ENCODE measurements at places on chromosomes 5 and 9.

GRCh38 chr5:131939690-131940345, 5.6 kb downstream of the MEIKIN start:
- no peak for DNase-seq

DNA sequence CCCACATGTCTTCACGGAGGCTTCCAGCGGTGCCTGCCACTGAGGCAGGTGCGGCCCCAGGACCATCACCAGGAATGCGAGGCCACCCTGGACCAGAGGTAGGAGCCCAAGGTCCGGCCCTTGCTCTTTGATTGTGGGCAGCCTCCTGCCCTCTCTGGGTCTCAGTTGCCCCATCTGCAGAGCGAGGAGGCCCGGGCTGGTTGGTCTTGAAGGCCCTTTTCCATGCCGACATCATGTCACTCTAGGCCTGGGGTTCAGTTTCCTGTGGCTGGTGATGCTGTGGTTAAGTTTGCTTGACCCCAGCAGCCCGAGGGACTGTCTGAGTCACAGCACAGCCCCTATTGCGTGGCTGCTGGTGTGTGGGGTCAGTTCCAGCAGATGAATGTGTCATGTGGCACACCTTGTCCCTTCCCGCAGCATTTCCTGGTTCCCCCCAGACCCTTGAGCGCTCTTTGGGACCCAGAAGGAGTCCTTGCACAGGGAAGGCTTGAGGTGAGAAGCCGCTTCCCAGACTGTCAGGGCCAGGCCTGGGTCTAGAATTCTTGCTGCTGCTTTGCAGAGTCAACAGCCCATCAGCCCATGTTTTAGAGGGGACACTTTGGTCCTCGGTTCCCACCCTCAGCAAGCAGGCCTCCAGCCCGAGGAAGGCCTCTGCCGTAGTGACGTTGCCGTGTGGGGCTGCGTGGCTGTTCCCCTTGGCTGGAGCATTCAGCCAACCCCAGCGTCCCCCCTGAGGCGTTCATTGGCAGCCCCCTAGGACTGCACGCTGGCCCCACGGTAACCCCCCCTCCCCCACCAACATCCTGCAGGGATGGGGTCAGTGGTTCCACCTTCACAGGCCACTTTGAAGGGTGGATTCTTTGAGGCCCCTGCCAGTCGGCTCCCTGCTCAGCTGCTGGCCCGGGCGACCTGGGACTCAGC, 31.0 kb upstream of the HMCN2 start:
- DNase-seq, result no peak

DNA sequence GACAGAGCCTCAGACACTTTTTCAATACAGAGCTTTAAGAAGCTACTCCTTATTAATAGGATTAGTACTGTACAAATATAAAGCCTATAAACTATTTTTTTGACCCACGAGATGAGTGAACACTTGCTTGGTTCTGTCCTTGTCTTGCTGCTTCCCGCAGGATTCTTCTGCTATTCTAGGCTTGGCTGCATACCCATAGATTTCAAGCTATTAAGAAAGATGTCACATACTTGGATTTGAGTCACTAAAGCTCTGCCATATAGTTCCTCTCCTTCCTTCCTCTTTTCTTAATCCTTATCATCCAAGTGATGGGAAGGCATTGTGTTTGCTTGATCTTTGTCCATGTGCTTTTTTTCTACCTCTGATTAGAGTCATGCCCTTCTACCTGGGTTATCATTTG, 361.2 kb upstream of the TRPC7 start:
- no peak for DNase-seq

DNA sequence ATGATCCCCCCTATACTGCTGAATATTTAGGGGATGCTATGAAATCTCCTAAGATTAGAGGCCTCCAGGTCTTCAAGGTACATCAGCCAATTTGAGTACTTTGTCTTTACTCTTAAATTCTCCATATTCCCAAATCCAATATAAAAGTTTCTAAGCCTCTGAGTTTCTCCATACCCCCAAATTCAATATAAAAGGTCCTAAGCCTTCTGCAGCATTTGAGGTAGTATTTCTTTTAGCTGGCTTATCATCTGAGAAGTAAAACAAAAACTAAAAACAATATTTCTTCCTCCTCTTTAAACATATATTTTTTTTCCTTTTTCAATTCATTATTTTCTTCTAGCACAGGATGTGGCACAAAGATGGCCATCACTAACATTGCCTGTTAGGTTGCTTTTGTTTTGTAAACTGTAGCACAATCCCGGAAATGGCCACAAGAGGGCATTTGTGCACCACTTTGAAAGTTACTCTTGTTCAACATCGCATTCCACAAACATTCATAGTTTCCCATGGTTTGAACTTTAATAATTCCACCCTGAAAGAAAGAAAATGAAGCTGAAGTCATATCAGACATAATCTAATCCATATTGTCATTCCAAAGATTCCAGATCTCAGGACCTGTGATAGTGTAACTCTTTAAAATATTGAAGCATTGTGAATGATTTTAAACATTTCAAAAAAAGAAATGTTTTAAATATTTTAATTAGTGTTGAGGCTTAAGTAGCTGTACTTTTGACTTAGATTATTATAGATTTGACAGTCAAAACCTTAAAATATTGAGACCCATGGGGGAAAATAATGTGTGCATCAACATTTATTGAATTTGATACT, 21.0 kb upstream of the SCGB3A2 start:
- DNase-seq, result no peak

DNA sequence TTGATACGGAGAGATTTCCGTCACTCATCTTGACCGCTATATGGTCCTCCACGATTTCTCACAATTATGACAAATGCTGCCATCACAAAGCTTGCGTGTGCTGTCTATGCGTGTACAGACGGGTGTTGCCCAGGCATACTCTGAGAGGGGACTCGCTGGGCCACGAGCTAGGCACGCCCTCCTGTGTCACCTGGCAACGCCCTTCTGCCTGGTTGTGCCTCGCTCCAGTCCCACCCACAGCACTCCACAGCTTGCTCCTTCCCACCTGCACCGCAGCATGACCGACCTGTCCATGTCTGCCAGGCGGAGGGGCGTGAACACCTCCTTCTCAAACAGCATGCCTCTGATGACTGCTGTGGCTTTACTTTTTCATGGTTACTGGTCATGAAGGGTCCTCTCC, 55.6 kb downstream of the CAMSAP1 start:
- no peak for DNase-seq

Measured in stimulated activated CD8-positive, alpha-beta memory T cell treated with anti-CD3 and anti-CD28 coated beads, Interleukin-2, amount 100 ng/mL, for 1 hour (primary cell).